Naive thymus-derived CD8-positive, alpha-beta T cell (primary cell): ENCODE measurements at places on chromosomes 2 and 18.

- no peak for DNase-seq
Measured at GRCh38 chr2:216113572-216113971, 4.4 kb downstream of the XRCC5 start.

- DNase-seq: no peak
Measured at GRCh38 chr2:146954544-146954943, 890.3 kb upstream of the ACVR2A start.

DNA sequence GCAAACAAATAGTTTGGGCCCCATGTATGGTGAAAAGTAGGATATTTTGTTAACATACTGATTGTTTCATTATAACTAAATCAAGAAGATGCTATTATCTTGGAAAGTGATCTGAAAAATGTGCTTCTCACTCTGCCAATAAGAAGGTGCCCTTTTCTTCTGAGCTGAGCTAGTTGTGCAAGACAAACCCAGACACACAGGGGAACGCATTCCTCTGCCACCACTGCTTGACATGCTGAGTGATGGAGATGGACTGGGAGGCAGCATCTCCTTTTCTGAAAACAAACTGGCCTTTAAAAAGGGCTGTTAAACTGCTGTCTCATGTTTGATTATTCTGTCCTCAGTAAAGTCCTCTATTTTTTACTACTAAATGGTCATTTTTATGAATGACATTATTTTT lies 1989.9 kb upstream of the CELF4 start:
- DNase-seq: no peak

GRCh38 chr2:2269426-2269825 lies 61.6 kb downstream of the MYT1L start:
- no peak for DNase-seq

GRCh38 chr2:190862571-190862991 lies 18.0 kb upstream of the GLS start:
- DNase-seq: no peak

GRCh38 chr2:67503066-67503795 lies 106.1 kb downstream of the ETAA1 start:
- DNase-seq: no peak
